ENCODE measurements at places on chromosomes 13 and 19. TPM values are rescaled to one million over a fixed set of nuclear protein-coding genes. Genes with fewer than 3 reads are reported as not detected.

SYCN gene
- not detected for total RNA-seq

ETV2 gene
- total RNA-seq, result 0.19 TPM

PDX1 gene
- not detected for total RNA-seq

SIGLEC12 gene
- not detected for total RNA-seq

ZNF626 gene
- 24.5 TPM for total RNA-seq

OR7D2 gene
- total RNA-seq, result not detected

SYNE4 gene
- total RNA-seq, result 0.28 TPM

LILRB3 gene
- not detected for total RNA-seq

TNFSF13B gene
- total RNA-seq, result 2.3 TPM

ZNF729 gene
- total RNA-seq, result under 0.01 TPM

All from regular cardiac myocyte (primary cell).